Heart left ventricle (tissue), 16 donors: ENCODE measurements at places on chromosomes 3 and 15. TPM values are rescaled to one million over a fixed set of nuclear protein-coding genes. Genes with fewer than 3 reads are reported as not detected.

The CD86 gene
- total RNA-seq, result 3.0 TPM

GRCh38 chr3:123750659-123751420, 133.3 kb downstream of the MYLK start:
- H3K4me1 ChIP-seq, result peaks cover 7% of the 10 kb centered on the region
- no peak overlapping the region for H3K4me3 ChIP-seq
- no peak for DNase-seq
- H3K27ac ChIP-seq, result no peak overlapping the region
- no peaks in the 10 kb centered on the region for H3K36me3 ChIP-seq

DNA sequence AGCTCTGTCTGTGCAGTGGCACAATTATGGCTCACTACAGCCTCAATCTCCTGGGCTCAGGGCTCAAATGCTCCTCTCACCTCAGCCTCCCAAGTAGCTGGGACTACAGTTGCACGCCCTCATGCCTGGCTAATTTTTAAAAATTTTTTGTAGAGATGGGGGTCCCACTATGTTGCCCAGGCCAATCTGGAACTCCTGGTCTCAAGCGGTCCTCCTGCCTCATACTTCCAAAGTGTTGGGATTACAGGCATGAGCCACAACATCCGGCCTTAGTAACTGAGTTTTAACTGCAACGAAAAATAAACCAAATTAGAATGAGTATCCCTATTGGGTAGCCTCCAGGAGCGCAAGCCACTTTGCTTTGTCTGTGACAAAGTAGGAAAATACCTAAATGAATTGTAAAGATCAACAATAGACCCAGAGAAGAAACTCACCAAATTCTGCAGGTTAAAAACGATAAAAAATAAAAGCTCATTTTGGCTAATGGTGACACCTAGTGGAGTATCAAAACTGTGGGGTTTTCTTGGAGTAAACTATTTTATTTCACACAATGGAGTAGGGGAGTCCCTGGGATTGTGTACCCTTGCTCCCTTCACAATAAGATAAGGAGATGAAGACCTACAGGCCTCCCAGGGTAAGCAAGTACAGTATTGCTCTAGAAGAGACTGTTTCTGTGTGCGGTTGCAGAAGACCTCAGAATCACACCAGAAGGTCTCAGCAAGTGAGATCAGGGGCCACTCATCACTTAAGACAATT, 21.0 kb upstream of the CA12 start:
- H3K27me3 ChIP-seq, result no peaks in the 10 kb centered on the region
- peaks cover 13% of the 10 kb centered on the region for H3K4me1 ChIP-seq
- DNase-seq, result no peak
- H3K36me3 ChIP-seq, result no peaks in the 10 kb centered on the region

The SETD5 gene
- total RNA-seq, result 53.9 TPM

GRCh38 chr3:55675478-55675877, 188.4 kb upstream of the WNT5A start:
- H3K4me3 ChIP-seq, result no peak overlapping the region
- no peak overlapping the region for H3K27ac ChIP-seq
- DNase-seq, result no peak

- H3K27me3 ChIP-seq, result no peaks in the 10 kb centered on the region
- H3K4me1 ChIP-seq, result no peaks in the 10 kb centered on the region
- no peak overlapping the region for H3K4me3 ChIP-seq
- H3K36me3 ChIP-seq, result no peaks in the 10 kb centered on the region
- DNase-seq, result no peak
Observed at GRCh38 chr3:94303897-94304296, 241.0 kb downstream of the NSUN3 start.

The MED12L gene
- 0.13 TPM for total RNA-seq

DNA sequence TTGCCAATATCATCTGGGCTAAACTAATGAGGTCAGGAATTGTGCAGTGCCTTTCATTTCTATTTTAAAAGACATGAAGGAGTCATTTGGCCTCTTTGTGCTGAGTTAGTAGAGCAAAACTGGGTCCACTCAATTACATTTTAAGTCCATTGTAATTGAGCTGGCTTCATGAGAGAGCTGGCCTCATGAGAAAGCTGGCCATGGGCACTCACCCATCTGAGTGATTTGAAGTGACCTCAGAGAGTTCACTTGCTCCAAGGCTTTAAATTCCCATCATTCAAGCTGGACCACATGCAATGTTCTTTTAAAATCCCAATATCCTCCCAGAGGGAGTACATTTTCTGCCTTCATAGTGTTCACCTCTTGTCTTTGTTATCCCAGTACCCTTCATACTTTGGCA, 335.9 kb upstream of the WNT5A start:
- no peak for DNase-seq
- H3K36me3 ChIP-seq, result no peaks in the 10 kb centered on the region
- H3K4me3 ChIP-seq, result no peak overlapping the region
- no peaks in the 10 kb centered on the region for H3K4me1 ChIP-seq

The NPAP1 gene
- not detected for total RNA-seq

GRCh38 chr15:63071288-63071909, 28.9 kb downstream of the TPM1 start:
- no peak for DNase-seq
- H3K27ac ChIP-seq, result no peak overlapping the region
- no peaks in the 10 kb centered on the region for H3K27me3 ChIP-seq
- H3K4me3 ChIP-seq, result no peak overlapping the region
- H3K36me3 ChIP-seq, result peaks cover 3% of the 10 kb centered on the region

The CCDC32 gene
- 27.7 TPM for total RNA-seq

DNA sequence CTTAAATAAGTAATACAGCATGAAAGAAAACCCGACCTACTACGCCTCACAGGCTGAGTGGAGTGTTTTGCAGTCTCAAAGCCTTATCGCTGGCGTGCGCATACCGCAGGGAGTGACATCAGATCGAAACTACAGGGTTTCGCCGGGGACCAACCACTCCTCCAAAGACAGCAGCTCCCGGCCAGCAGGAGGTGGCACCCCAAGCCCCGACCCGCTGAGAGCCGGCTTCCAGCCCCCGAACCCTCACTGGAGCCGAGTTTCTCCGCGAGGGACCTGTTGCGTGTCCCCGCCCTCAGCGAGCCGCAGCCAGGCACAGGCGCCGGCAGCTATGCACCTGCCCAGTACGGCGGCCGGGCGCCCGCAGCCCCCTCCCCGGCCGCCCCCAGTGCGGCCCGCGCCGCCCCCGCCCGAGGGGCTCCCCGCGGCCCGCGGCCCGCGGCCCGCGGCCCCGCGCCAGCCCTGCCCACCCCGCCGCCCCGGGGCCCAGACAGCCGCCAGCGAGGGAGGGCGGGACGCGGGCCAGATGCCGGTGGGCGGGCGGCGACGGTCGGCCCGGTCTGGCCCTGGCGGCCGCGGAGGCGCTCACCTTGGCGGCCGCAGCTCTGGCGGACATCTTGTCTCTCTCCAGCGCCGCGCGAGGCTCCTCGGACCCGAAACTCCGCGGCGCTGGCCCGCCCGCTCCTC, 710 bp downstream of the TJP1 start:
- H3K4me1 ChIP-seq, result peaks cover 34% of the 10 kb centered on the region
- DNase-seq, result peak; percentile 79
- H3K27me3 ChIP-seq, result no peaks in the 10 kb centered on the region
- peak overlapping the region; percentile 88 for H3K4me3 ChIP-seq

GRCh38 chr15:83282776-83283137, 1.7 kb downstream of the BNC1 start:
- no peak overlapping the region for H3K27ac ChIP-seq
- H3K36me3 ChIP-seq, result no peaks in the 10 kb centered on the region
- peaks cover 6% of the 10 kb centered on the region for H3K4me1 ChIP-seq
- peak overlapping the region; percentile 54 for H3K4me3 ChIP-seq
- H3K27me3 ChIP-seq, result peaks cover 61% of the 10 kb centered on the region

- no peak overlapping the region for H3K27ac ChIP-seq
- H3K4me1 ChIP-seq, result no peaks in the 10 kb centered on the region
- no peak overlapping the region for H3K4me3 ChIP-seq
Observed at GRCh38 chr3:117047951-117048705, 338.5 kb downstream of the TUSC7 start.

- H3K27ac ChIP-seq, result no peak overlapping the region
- H3K4me1 ChIP-seq, result peaks cover 13% of the 10 kb centered on the region
- no peak for DNase-seq
- H3K27me3 ChIP-seq, result no peaks in the 10 kb centered on the region
- H3K4me3 ChIP-seq, result no peak overlapping the region
- no peaks in the 10 kb centered on the region for H3K36me3 ChIP-seq
Observed at GRCh38 chr3:72458375-72458774, 389.9 kb downstream of the SHQ1 start.

- no peaks in the 10 kb centered on the region for H3K27me3 ChIP-seq
- H3K4me1 ChIP-seq, result no peaks in the 10 kb centered on the region
- no peak overlapping the region for H3K27ac ChIP-seq
- no peak for DNase-seq
Observed at GRCh38 chr15:65312400-65312916, 8.0 kb downstream of the RNU5B-1 start.

The HMG20A gene
- 25.8 TPM for total RNA-seq

The FEZF2 gene
- total RNA-seq, result not detected

The PRRT3 gene
- total RNA-seq, result 0.52 TPM

The GOLGA6A gene
- not detected for total RNA-seq

- no peaks in the 10 kb centered on the region for H3K36me3 ChIP-seq
- no peaks in the 10 kb centered on the region for H3K27me3 ChIP-seq
- DNase-seq, result no peak
- H3K4me3 ChIP-seq, result no peak overlapping the region
- H3K27ac ChIP-seq, result no peak overlapping the region
Observed at GRCh38 chr3:65995515-65995914, 43.2 kb downstream of the MAGI1 start.

The NMB gene
- 1.8 TPM for total RNA-seq

The ATP13A5 gene
- total RNA-seq, result not detected

DNA sequence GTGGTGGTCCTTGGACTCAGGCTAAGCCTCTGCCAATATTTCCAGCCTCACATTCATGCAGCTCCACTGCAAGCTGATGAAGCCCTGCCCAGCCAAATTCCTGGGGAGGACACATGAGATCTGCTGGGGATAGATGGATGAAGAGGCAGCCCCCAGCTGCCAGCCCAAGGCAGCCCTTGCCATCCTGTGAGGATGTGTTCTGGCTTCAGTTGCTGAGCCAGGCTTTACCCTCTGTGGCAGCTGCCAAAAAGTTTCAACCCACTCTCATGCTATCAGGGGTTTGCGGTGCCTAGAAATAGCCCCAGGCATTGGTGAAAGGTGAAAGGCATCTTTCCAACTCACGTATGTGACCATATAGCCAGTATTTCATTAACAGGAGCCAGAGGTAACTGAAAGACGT, 37.6 kb downstream of the C2CD4A start:
- no peak for DNase-seq
- no peak overlapping the region for H3K27ac ChIP-seq
- no peaks in the 10 kb centered on the region for H3K36me3 ChIP-seq
- no peak overlapping the region for H3K4me3 ChIP-seq
- H3K4me1 ChIP-seq, result peaks cover 11% of the 10 kb centered on the region
